ENCODE measurements at places on chromosomes 2 and 18.

- H3K4me3 ChIP-seq: no peak overlapping the region
- H3K36me3 ChIP-seq: no peaks in the 10 kb centered on the region
- H3K27ac ChIP-seq: no peak overlapping the region
- no peak for DNase-seq
Observed at GRCh38 chr2:33122726-33123125, 176.0 kb downstream of the LTBP1 start.

- H3K4me1 ChIP-seq: peaks cover 5% of the 10 kb centered on the region
- no peak overlapping the region for H3K27ac ChIP-seq
- H3K27me3 ChIP-seq: no peaks in the 10 kb centered on the region
- no peak overlapping the region for H3K4me3 ChIP-seq
- H3K36me3 ChIP-seq: no peaks in the 10 kb centered on the region
- no peak for DNase-seq
Observed at GRCh38 chr2:85064927-85065577, 68.1 kb upstream of the TCF7L1 start.

DNA sequence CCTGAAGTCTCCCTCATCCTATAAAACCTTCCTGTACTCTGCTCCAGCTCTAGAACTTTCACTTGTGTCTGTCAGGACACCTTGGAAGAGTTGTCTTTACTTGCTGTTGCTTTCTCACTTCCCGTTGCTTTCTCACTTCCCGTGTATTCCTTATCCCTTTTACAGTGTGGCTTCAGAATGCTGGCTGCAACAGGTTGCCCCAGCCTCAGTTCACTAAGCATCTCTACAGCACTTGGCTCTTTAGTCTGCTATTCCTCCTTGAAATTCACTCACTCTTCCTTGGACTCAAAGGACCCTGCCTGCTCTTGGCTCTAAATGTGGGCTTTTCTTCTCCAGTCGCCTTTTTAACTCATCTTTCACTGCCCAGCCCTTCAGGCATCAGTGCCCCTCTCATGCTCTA lies 162.5 kb upstream of the ALPP start:
- H3K27ac ChIP-seq: no peak overlapping the region
- DNase-seq: no peak
- H3K4me1 ChIP-seq: no peaks in the 10 kb centered on the region
- H3K4me3 ChIP-seq: no peak overlapping the region

- no peaks in the 10 kb centered on the region for H3K36me3 ChIP-seq
- H3K27ac ChIP-seq: no peak overlapping the region
- DNase-seq: no peak
- H3K4me1 ChIP-seq: no peaks in the 10 kb centered on the region
Observed at GRCh38 chr18:54086046-54086802, 138.2 kb downstream of the MBD2 start.

- no peak overlapping the region for H3K4me3 ChIP-seq
- no peaks in the 10 kb centered on the region for H3K36me3 ChIP-seq
- no peak overlapping the region for H3K27ac ChIP-seq
- no peak for DNase-seq
Observed at GRCh38 chr18:39449566-39449965, 1884.0 kb upstream of the CELF4 start.

- no peaks in the 10 kb centered on the region for H3K27me3 ChIP-seq
- peaks cover 53% of the 10 kb centered on the region for H3K4me1 ChIP-seq
- H3K4me3 ChIP-seq: no peak overlapping the region
Observed at GRCh38 chr2:70083344-70084156, 3.7 kb upstream of the PCBP1 start.

- peaks cover 24% of the 10 kb centered on the region for H3K4me1 ChIP-seq
- no peak for DNase-seq
- no peaks in the 10 kb centered on the region for H3K36me3 ChIP-seq
Observed at GRCh38 chr18:58449464-58449863, 179.4 kb downstream of the ALPK2 start.

GRCh38 chr18:70373042-70373519 lies 84.2 kb downstream of the SOCS6 start:
- no peaks in the 10 kb centered on the region for H3K4me1 ChIP-seq
- H3K4me3 ChIP-seq: no peak overlapping the region
- H3K27ac ChIP-seq: no peak overlapping the region
- DNase-seq: no peak
- H3K27me3 ChIP-seq: no peaks in the 10 kb centered on the region

DNA sequence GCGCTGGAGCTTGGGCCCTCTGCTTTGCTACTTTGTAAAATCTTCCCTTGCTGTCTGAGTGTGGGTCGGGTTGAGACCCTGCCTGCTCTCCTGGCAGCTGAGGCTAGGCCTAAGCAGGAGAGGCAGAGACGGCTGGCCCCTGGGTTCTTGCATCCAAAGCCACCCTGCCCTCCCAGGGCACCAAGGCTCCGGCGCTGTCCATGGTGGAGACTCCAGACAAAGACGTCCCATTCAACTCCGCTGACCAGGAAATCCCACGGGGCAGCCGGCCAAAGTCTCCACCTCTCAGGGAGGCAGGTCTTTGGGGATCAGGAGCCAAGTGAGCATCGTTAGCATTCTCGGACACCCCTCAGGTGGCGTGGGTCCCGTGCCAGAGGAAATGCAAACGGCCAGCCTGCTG lies 2.6 kb upstream of the PRLH start:
- peaks cover 11% of the 10 kb centered on the region for H3K4me1 ChIP-seq
- H3K36me3 ChIP-seq: no peaks in the 10 kb centered on the region
- H3K27ac ChIP-seq: no peak overlapping the region
- H3K27me3 ChIP-seq: no peaks in the 10 kb centered on the region

DNA sequence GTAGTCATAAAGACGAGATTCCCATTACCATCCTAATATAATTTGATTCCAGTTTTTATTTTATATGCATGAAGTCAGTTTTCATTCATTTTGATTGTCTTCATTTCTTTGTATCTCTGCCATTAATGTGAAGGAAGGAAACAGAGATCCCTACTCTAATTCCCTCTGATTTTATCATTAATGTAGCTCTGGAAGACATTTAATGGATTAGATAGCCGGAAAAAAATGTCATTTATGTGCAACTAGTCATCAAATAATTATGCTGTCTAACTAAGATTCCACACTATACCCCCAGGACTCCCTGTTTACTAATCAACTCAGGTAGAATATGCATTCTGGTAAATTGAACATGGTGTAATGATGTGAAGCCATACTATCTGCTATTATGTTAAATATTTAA lies 19.9 kb downstream of the RHBDD1 start:
- no peak overlapping the region for H3K27ac ChIP-seq
- no peak for DNase-seq
- H3K4me3 ChIP-seq: no peak overlapping the region
- no peaks in the 10 kb centered on the region for H3K4me1 ChIP-seq

DNA sequence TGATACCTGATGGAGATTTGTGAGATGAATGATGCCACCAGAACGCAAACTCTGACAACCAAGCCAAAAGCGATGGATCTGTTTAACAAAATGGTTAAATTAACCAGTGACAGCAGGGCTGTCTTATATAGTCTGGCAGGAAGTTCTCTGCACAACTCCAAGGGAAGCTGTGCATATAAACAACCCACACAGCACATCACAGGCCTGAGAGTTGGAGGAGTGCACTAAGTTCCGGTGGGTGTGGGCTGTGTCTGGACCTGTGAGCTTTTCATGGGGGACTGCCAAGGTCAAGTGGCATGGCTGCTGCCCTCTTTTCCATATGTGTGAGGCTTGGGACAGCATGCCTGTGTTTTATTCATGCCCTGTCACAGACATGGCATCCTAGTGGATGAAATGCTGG lies 414.6 kb upstream of the TRIB2 start:
- no peaks in the 10 kb centered on the region for H3K27me3 ChIP-seq
- no peak for DNase-seq
- H3K36me3 ChIP-seq: no peaks in the 10 kb centered on the region
- no peak overlapping the region for H3K4me3 ChIP-seq
- H3K27ac ChIP-seq: no peak overlapping the region

- H3K27ac ChIP-seq: no peak overlapping the region
- DNase-seq: no peak
- no peaks in the 10 kb centered on the region for H3K27me3 ChIP-seq
- H3K4me3 ChIP-seq: no peak overlapping the region
Observed at GRCh38 chr2:83595121-83595690, 863.9 kb downstream of the SUCLG1 start.

GRCh38 chr2:204495381-204495780 lies 49.9 kb upstream of the PARD3B start:
- no peak overlapping the region for H3K27ac ChIP-seq
- H3K4me1 ChIP-seq: no peaks in the 10 kb centered on the region
- DNase-seq: no peak
- no peaks in the 10 kb centered on the region for H3K27me3 ChIP-seq

- H3K4me1 ChIP-seq: no peaks in the 10 kb centered on the region
- no peaks in the 10 kb centered on the region for H3K36me3 ChIP-seq
- no peaks in the 10 kb centered on the region for H3K27me3 ChIP-seq
- DNase-seq: no peak
Observed at GRCh38 chr18:67456711-67457110, 59.8 kb downstream of the DSEL start.

DNA sequence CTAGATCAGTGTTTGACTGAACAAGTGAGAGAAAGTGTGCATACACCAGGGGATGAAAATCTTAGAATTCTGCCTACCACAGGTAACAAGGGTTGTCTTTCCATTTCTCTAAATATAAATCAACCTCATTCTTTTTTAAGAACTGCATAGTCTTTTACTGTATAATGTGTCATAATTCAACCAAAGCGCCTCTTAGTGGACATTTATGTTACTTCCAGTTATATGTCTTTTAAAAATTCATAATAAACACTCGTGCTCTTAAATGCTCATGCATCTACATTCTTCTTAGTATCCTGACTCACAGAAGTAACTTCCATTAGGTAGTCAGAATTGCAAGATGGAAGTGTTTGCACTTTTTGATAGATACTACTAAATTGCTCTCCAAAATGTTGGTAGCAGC lies 76.2 kb downstream of the CHRNA1 start:
- H3K36me3 ChIP-seq: no peaks in the 10 kb centered on the region
- no peak overlapping the region for H3K4me3 ChIP-seq
- DNase-seq: no peak
- H3K4me1 ChIP-seq: peaks cover 6% of the 10 kb centered on the region
- H3K27me3 ChIP-seq: no peaks in the 10 kb centered on the region

GRCh38 chr2:172095905-172096625 lies 6.6 kb downstream of the DLX2 start:
- DNase-seq: no peak
- H3K27ac ChIP-seq: no peak overlapping the region
- H3K4me3 ChIP-seq: peak overlapping the region; percentile 34
- H3K36me3 ChIP-seq: no peaks in the 10 kb centered on the region
- peaks cover 61% of the 10 kb centered on the region for H3K4me1 ChIP-seq

GRCh38 chr2:106053116-106053515 lies 141.0 kb downstream of the UXS1 start:
- H3K4me3 ChIP-seq: no peak overlapping the region
- no peaks in the 10 kb centered on the region for H3K4me1 ChIP-seq
- H3K27ac ChIP-seq: no peak overlapping the region
- no peaks in the 10 kb centered on the region for H3K36me3 ChIP-seq
- no peaks in the 10 kb centered on the region for H3K27me3 ChIP-seq

DNA sequence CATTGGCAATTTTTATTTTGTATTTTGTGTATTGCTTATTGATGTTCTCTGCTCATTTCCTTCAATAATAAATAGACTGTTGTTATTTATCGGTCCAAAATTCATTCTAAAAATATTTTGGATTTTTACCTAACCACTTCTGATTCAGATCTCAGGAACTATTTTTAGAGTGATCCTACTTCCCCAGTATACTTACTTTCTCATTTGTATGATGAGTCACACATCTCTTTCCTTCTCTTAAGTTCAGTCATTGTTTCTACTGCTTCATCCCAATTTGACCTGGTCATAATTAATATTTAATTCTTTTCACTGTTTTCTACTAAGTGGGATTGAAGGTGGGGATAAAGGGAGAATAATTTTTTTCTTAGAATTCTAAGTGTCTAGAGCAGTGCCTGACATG lies 75.1 kb downstream of the AGPS start:
- no peaks in the 10 kb centered on the region for H3K4me1 ChIP-seq
- H3K4me3 ChIP-seq: no peak overlapping the region
- H3K36me3 ChIP-seq: peaks cover 22% of the 10 kb centered on the region
- DNase-seq: no peak
- no peak overlapping the region for H3K27ac ChIP-seq
- H3K27me3 ChIP-seq: no peaks in the 10 kb centered on the region

- H3K36me3 ChIP-seq: no peaks in the 10 kb centered on the region
- H3K4me1 ChIP-seq: no peaks in the 10 kb centered on the region
- H3K27me3 ChIP-seq: no peaks in the 10 kb centered on the region
- no peak overlapping the region for H3K27ac ChIP-seq
- no peak for DNase-seq
Observed at GRCh38 chr2:48397281-48397680, 132.7 kb upstream of the STON1 start.

GRCh38 chr2:195575879-195576401 lies 81.1 kb upstream of the SLC39A10 start:
- H3K27me3 ChIP-seq: no peaks in the 10 kb centered on the region
- no peaks in the 10 kb centered on the region for H3K36me3 ChIP-seq
- H3K4me1 ChIP-seq: no peaks in the 10 kb centered on the region
- no peak overlapping the region for H3K4me3 ChIP-seq

DNA sequence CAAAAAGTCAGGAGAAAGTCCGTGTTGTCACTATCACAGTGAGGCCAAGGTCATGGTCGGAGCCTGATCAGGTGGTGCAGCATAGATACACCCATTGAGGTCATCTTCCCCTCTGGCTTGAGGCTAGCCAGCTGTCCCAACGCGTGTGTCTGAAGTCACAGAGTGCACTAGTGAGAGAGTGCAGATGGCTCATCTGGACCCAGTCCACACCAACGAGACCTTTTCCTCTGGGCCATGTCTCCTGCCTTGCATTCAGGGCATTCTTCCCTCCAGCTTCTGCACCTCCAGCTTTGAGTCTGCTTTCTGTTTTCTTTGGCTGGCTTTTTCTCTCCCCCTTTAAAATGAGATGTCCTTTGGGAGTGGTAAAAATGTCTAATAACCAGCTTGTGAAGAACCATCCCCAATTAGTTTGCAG lies 146.9 kb downstream of the TDRD15 start:
- H3K27ac ChIP-seq: peak overlapping the region; percentile 27
- no peak overlapping the region for H3K4me3 ChIP-seq
- DNase-seq: no peak
- H3K27me3 ChIP-seq: no peaks in the 10 kb centered on the region

GRCh38 chr2:145750612-145751011 lies 1230.7 kb upstream of the ZEB2 start:
- peaks cover 20% of the 10 kb centered on the region for H3K4me1 ChIP-seq
- DNase-seq: no peak
- no peaks in the 10 kb centered on the region for H3K36me3 ChIP-seq
- no peaks in the 10 kb centered on the region for H3K27me3 ChIP-seq
- no peak overlapping the region for H3K4me3 ChIP-seq

DNA sequence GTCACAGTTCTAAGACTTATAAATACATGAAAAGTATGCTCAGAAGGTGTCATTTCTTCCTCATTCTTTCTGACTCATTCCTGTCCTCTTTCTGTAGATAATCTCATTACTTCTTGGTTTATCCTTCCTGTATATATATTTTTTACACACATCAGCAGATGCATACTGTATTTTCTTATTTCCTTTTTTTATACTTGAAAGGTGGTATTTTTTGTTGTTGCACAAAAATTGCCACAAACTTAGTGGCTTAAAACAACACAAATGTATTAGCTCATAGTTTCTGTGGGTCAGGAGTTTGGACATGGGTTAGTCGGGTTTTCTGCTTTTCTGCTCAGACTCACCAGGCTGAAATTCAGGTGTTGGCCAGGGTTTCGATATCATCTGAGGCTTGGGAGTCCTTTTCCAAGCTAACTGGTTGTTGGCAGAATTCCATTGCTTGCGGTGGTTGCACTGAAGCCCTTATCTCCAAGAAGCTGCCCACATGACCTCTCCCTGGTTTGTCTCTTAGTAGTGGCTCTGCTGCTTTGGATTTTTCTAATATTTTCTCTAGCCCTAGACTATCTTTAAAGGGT lies 162.6 kb downstream of the FMNL2 start:
- no peak overlapping the region for H3K27ac ChIP-seq
- H3K36me3 ChIP-seq: no peaks in the 10 kb centered on the region
- no peaks in the 10 kb centered on the region for H3K27me3 ChIP-seq
- DNase-seq: no peak
- H3K4me3 ChIP-seq: no peak overlapping the region
- peaks cover 23% of the 10 kb centered on the region for H3K4me1 ChIP-seq
